NCI-H2171 (cell line): ENCODE measurements at places on chromosomes 3 and 15.

DNA sequence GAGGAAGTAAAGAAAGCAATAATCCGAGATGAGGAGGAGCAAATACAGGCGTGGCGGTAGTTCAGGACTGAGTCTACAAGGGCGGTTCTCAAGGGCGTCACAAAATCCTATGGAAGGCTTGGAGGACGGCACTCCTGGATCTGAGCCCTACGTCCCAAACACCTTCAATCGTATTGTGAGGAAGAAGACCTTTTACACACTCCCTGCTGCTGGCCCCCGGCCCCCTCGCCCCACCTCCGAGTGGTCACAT, 747 bp downstream of the PLD1 start:
- DNase-seq: no peak

DNA sequence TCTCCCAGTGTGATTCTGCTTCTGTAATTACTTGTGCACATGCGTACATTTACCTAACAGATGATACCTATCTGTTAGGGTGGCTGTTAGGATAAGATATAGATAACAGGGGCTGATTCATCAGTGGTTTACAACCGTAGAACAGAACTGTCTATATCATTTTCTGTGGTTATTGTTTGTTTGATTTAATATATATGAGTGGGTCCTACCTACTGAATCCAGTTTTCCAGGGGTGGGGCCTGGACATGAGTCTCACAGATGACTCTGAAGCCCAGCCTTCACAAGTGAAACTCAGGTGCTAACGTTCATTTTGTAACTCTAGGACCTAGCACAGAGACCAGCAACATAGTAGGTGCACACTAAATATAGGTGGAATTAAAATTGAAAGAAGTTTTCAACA, 10.4 kb upstream of the ACAP2 start:
- DNase-seq: no peak

- DNase-seq: no peak
Measured at GRCh38 chr3:72708441-72708840, 139.8 kb downstream of the SHQ1 start.

GRCh38 chr3:196272826-196273225, 14.7 kb downstream of the PCYT1A start:
- DNase-seq: no peak

GRCh38 chr3:32391643-32392535, at the start of gene CMTM7:
Gene CMTM7 (plus strand): TSS chr3:32391853. CDS start chr3:32391907, 54 bp downstream.
- no peak for DNase-seq

DNA sequence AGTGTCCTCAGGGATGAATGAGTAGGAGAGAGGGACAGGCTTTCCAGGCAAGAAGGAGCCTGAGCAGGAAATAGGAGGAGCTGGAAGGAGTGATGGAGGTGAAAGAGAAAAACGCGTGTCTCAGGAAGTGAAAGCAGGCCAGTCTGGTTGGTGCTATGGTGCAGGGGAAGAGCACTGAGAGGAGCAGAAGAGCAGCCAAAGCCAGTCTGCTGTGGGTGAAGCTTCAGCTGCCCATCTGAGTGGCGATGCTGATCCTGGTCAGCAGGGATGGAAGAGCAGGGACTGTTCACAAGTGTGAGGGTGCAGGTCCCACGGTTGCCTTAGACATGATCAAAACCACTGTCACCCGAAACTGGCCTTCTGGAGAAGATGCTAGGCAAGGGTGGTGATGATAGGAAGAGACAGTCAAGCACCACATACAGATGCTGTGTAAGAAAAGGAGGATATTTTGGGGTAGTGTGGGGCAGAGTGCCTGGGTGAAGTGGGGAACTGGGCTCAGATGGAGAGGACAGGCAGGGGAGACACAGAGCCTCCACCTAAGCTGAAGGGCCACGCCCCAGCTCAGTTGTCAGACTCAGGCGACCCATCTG, 5.5 kb upstream of the KY start:
- no peak for DNase-seq

- no peak for DNase-seq
Measured at GRCh38 chr3:194998417-194998816, 272.5 kb downstream of the XXYLT1 start.
